ENCODE measurements at places on chromosomes 11 and 22.

GRCh38 chr11:44177905-44178304 is 82.4 kb downstream of the EXT2 start:
- no peak for DNase-seq

- no peak for DNase-seq
These were observed 32.3 kb downstream of the TPBGL start for GRCh38 chr11:75272821-75273301.

GRCh38 chr11:72578991-72579815 is 95.0 kb downstream of the PDE2A start:
- DNase-seq, result no peak

DNA sequence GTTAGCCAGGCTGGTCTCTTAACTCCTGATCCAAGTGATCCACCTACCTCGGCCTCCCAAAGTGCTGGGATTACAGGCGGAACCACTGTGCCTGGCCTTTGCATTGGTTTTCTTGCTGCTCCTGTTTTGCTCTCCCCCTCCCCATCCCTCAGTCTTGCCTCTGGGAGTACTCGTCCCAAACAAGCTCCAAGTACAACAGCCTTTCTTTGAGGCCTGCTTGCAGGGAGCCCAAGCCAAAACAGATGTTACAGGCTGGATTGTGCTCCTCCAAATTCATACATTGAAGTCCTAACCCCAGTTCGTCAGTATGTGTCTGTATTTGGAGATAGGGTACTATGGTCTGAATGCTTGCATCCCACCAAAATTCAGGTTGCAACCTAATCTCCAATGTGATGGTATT is 8.6 kb downstream of the IGLL1 start:
- no peak for DNase-seq

GRCh38 chr22:22786301-22787115 is 101.1 kb upstream of the IGLL5 start:
- DNase-seq, result no peak

DNA sequence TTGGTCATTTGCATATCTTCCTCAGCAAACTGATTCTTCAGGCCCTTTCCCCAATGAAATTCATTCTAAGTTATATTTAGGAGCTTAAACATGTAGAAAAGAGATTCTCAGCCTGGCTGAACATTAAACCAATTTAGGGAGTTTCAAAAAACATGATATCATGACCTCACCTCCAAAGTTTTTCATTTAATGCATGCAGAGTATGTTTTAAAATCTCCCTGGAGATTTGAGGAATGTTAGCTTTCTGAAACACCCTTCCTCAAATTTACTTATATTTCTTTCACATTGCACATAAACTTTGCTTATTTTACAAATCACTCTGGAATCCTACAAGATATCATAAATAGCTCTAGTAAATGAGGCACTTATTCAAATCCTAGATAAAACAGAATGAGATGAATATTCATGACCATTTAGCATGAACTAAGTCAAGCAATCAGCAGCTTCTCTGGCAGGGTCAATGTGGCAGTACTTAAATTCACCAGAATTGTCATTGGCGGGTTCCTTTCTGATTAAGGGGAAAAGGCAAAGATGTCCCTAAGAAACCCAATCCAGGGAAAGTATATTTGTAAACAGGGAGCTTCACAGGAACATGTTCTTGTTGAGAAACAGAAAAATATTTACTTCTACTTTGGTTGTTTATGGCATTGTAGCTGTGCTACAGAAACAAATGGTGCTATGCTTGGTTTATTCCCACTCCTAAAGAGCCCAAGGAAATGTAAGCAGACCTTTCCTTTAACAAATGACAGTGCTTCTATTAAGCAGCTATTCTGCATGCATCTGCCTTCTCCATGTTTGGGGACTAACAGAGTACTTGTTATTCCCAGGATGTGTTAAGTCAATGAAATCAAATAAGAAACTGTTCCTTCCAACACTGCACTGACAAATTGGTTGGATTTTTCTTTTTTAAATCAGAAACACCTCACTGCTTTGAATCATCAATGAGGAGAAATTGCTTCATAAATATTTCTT is 162.3 kb downstream of the C11orf87 start:
- DNase-seq, result no peak

- no peak for DNase-seq
These were observed 15.2 kb downstream of the SERPINH1 start for GRCh38 chr11:75577207-75577606.

GRCh38 chr11:28625532-28625931 is 517.3 kb downstream of the METTL15 start:
- DNase-seq, result no peak

DNA sequence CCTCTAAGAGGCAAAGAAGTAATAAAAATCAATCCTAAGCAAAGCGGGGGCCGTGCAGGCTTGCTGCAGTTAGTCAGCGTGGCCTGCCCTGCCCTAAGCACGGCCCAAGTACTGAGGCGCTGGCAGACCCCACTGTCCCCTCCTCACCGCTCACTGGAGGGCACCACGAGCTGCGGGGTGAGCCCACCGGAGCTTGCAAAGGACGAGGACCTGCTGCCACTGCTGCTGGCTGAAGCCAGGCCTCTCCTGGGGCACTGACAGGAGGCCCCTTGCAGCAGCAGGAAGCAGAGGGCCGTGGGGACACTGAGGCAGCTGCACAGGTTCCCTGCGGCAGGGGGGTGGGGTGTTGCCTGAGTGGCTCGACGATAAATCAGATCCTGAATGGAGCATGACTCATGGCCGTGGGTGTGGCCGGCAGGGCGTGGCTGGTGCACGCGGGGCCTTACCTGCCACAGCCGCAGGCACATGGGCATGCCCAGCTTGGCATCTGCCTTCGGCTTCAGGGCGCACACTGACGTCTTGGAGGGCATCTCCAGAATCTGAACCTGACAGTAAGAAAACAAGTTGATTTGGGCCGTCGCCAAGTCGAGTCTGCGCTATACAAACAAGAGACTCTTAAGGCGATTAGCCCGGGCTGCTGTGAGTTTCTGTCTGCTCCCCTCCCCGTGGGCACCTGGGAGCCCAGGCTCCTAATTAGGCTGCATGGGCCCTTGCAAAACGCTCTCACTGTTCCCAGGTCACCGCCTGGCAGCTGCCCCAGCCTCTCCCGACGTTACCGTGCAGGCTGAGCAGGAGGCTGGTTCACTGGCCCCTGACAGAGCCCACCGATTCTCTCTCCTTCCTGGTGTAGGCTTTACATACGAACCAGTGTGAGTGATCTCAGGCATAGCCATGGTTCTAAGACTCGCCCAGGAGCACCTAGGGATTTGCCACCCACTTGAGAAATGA is 45.9 kb downstream of the TBX1 start:
- DNase-seq, result peak; percentile 12
